Progenitor cell of endocrine pancreas (in vitro differentiated cells): ENCODE measurements at places on chromosomes 4 and X.

DNA sequence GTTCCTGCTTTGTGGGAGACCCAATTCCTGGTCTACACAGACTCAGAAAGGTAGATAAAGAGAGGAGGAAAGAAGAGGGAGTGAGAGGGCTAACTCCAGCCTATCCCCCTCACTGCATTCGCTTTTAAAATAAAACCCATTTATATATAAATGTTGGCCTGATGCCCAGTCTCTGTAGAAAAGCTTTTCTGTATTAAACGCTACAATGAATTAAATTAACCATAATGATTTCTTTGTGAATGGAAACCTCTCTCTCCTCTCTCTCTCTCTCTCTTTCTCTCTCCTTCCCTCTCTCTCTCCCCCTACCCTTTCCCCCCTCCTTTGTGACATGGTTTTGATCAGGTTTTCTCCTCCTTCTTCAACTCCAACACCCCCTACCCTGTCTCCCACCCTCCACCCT lies 34.8 kb downstream of the PJA1 start:
- no peak overlapping the region for H3K4me3 ChIP-seq
- H3K36me3 ChIP-seq: no peaks in the 10 kb centered on the region
- DNase-seq: no peak
- peaks cover 2% of the 10 kb centered on the region for H3K4me1 ChIP-seq
- peaks cover 23% of the 10 kb centered on the region for H3K27me3 ChIP-seq
- H3K27ac ChIP-seq: no peak overlapping the region

DNA sequence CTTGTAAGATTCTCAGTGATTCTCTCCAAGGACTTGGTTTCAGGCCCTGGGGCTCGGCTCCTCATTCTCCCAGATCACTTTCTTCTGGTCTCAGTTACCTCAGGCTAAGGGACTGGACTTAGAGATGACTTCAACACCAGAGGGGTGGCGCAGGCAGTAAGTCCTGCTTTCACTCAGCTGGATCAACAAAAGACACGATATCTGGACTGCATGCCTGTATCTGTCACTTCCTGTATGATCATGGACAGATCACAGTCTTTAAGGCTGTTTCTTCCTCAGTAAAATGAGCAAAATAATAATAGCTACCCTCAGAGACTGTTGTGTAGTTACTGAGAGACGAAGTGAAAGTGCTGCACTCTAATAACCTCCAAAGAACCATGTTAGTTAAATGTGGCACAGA lies 19.5 kb upstream of the CXCR3 start:
- peaks cover 2% of the 10 kb centered on the region for H3K36me3 ChIP-seq
- no peak overlapping the region for H3K4me3 ChIP-seq
- H3K27me3 ChIP-seq: no peaks in the 10 kb centered on the region
- H3K4me1 ChIP-seq: no peaks in the 10 kb centered on the region
- DNase-seq: no peak

DNA sequence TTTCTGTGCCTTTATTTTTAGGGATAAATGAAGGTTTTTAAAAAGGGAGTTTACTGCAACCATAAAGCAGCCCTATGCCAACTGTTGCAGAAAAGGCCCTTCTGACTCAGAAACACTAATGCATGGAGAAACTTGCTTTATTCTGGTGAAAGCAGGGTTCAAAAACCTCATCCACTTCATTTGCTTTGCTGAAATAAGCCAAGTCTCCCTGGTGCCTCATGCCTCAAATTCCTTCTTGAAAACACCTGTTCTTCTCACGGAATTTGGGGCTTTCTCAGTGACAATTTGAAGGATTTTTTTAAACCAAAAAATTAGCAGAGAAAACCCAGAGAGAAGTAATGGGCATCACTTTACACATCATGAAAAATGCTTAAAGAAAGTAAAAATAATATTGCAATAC lies 349.0 kb downstream of the PCDH7 start:
- H3K27ac ChIP-seq: no peak overlapping the region
- H3K27me3 ChIP-seq: no peaks in the 10 kb centered on the region
- H3K36me3 ChIP-seq: no peaks in the 10 kb centered on the region
- H3K4me1 ChIP-seq: peaks cover 19% of the 10 kb centered on the region
- DNase-seq: no peak
- H3K4me3 ChIP-seq: no peak overlapping the region

DNA sequence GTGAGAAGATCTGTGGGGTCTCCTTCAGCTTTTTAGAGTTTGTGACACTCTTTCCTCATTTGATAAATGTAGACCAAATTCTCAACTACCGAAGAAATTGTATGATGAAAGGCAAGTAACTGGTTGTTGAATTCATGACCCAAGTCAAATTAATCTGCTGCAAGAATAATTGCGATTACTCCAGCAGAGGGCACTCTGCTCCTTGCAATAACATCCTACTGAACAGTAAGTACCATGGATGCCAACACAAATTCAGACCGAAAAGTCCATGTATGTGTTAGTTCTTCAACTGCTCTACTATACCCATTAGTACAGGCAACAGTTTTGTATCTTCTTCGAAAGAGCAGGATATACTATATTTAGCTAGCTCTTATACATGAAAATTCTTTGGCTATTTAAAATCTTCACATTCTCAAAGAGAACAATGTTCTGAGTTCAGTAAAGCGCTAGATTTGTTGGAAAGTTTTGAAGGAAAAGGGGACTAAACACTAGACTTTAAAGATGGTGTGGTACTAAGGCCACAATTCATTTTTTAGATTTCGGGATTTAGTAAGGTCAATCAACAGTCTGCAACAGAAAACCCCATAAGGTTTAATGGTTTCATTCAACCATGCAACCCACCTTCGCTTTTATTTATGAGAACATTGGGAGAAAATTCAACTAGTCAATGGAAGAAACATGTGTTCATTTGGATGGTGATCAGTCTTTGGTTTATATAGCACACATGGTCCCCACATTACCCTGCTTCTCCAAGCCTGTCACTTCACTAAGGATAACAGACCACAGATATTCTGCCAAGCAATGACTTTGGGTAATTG lies 105.4 kb upstream of the TBC1D9 start:
- H3K27me3 ChIP-seq: no peaks in the 10 kb centered on the region
- peaks cover 16% of the 10 kb centered on the region for H3K4me1 ChIP-seq
- DNase-seq: peak; percentile 24
- peaks cover 3% of the 10 kb centered on the region for H3K36me3 ChIP-seq

GRCh38 chr4:926538-926937 lies 5.6 kb downstream of the GAK start:
- no peak overlapping the region for H3K27ac ChIP-seq
- DNase-seq: no peak
- H3K36me3 ChIP-seq: no peaks in the 10 kb centered on the region
- H3K27me3 ChIP-seq: no peaks in the 10 kb centered on the region
- no peak overlapping the region for H3K4me3 ChIP-seq

DNA sequence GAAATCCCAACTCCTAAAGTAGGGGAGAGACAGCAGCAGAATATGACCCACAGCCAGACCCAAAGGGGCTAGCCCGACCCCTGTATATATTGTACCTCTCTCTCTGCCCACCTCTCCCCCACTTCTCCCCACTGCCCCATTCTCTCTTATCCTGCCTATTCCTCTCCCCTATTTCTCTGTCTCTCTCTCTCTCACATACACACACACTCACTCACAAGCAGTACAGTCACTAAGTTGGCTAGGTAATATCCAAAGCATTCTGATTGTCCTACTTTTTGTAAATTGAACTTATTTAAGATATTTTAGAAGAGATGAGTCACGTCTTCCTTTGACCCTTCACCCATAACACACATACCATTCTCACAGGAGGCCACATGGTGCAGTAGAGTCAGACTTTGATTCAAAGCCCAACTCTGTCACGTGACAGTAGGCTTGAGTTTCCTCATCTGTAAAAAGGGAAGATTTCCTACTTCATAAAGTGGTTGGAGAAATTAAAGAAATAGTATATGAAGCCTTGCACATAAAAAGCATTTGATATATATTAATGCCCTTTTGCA lies 29.5 kb downstream of the SRPX2 start:
- no peaks in the 10 kb centered on the region for H3K36me3 ChIP-seq
- no peaks in the 10 kb centered on the region for H3K27me3 ChIP-seq
- no peak overlapping the region for H3K4me3 ChIP-seq
- DNase-seq: no peak

DNA sequence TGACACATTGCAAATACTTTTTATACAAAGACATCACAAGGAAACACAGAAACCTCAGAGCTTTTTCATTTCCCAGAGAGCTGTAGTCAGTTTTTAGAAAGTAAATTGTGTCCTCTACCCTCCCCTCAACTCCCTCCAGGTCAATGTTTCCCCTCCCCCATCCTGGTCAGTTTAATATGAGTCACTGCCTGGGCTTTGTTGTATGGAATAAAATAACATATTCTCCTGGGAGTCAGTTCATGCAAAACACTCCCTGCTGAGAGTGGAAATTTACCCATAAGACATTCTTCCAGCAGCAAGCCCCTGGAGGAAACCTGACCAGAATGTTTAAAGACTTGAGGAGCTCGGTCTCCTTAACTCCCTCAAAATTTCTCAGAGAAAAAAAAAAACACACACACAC lies 270.1 kb upstream of the LDB2 start:
- peaks cover 3% of the 10 kb centered on the region for H3K27me3 ChIP-seq
- H3K4me1 ChIP-seq: peaks cover 6% of the 10 kb centered on the region
- DNase-seq: no peak
- no peaks in the 10 kb centered on the region for H3K36me3 ChIP-seq

- no peak overlapping the region for H3K4me3 ChIP-seq
- no peak for DNase-seq
- peaks cover 1% of the 10 kb centered on the region for H3K4me1 ChIP-seq
- H3K36me3 ChIP-seq: no peaks in the 10 kb centered on the region
- peaks cover 2% of the 10 kb centered on the region for H3K27me3 ChIP-seq
Measured at GRCh38 chrX:15499976-15500375, 631 bp upstream of the BMX start.

- no peak overlapping the region for H3K4me3 ChIP-seq
- H3K27ac ChIP-seq: no peak overlapping the region
- H3K36me3 ChIP-seq: no peaks in the 10 kb centered on the region
- H3K27me3 ChIP-seq: no peaks in the 10 kb centered on the region
- no peak for DNase-seq
Measured at GRCh38 chr4:164596927-164597326, 157.0 kb upstream of the SMIM31 start.

GRCh38 chrX:118508635-118509034 lies 13.0 kb downstream of the DOCK11 start:
- DNase-seq: no peak
- H3K27me3 ChIP-seq: no peaks in the 10 kb centered on the region
- H3K36me3 ChIP-seq: no peaks in the 10 kb centered on the region

GRCh38 chrX:24427747-24428019 lies 37.4 kb upstream of the PDK3 start:
- H3K4me1 ChIP-seq: peaks cover 2% of the 10 kb centered on the region
- H3K4me3 ChIP-seq: no peak overlapping the region
- H3K36me3 ChIP-seq: no peaks in the 10 kb centered on the region
- H3K27ac ChIP-seq: no peak overlapping the region
- H3K27me3 ChIP-seq: no peaks in the 10 kb centered on the region

DNA sequence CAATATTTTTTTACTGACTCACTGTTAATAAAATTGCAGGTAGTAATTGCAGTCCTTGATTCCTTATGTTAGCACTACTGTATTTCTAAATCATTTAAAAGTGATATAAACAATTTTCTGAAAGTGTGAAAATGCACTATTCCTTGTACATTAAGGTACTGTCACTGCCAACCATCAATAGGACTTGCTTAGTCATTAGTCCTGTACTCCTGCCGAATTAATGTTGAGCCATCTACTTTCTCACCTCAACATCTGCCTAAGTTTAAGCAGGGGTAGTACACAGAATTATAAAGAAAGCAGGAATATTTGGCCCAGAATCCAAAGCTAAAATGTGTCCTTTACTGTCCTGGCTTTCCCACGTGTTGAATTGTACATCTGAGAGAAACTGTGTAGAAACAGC lies 87.0 kb upstream of the TRPC3 start:
- H3K4me1 ChIP-seq: no peaks in the 10 kb centered on the region
- no peaks in the 10 kb centered on the region for H3K27me3 ChIP-seq
- H3K27ac ChIP-seq: no peak overlapping the region
- H3K36me3 ChIP-seq: no peaks in the 10 kb centered on the region

- H3K27me3 ChIP-seq: peaks cover 14% of the 10 kb centered on the region
- H3K27ac ChIP-seq: no peak overlapping the region
- H3K4me3 ChIP-seq: no peak overlapping the region
- peaks cover 2% of the 10 kb centered on the region for H3K36me3 ChIP-seq
Measured at GRCh38 chr4:188107931-188108843, 1.2 kb downstream of the TRIML2 start.

- H3K4me1 ChIP-seq: no peaks in the 10 kb centered on the region
- H3K27ac ChIP-seq: no peak overlapping the region
- no peak for DNase-seq
- no peaks in the 10 kb centered on the region for H3K27me3 ChIP-seq
- H3K36me3 ChIP-seq: no peaks in the 10 kb centered on the region
Measured at GRCh38 chr4:36414248-36414647, 132.8 kb downstream of the DTHD1 start.

GRCh38 chrX:104122829-104123228 lies 10.5 kb downstream of the ZCCHC18 start:
- H3K36me3 ChIP-seq: no peaks in the 10 kb centered on the region
- H3K4me1 ChIP-seq: peaks cover 1% of the 10 kb centered on the region
- no peak overlapping the region for H3K27ac ChIP-seq
- no peak for DNase-seq
- no peaks in the 10 kb centered on the region for H3K27me3 ChIP-seq
- no peak overlapping the region for H3K4me3 ChIP-seq

DNA sequence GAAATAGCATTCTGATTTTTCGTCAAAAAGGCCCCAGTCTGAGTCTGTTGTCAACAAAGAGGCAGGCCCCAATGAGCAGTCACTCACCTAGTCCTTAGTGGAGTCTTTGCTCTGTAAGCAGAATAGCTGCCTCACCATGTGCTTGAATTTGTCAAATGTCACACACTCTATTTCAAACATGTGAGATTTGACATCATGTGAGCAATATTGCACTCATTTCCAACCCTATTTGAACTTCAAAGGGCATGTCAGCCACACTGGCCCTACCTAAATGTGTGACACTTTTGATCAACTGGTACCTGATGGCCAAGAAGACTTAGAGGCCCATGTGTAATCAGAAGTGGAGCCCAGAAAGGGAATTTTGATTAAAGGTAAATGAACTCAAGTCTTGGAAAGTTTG lies 59.4 kb upstream of the PLAC1 start:
- no peak overlapping the region for H3K27ac ChIP-seq
- H3K4me1 ChIP-seq: peaks cover 28% of the 10 kb centered on the region
- H3K4me3 ChIP-seq: no peak overlapping the region
- DNase-seq: no peak

DNA sequence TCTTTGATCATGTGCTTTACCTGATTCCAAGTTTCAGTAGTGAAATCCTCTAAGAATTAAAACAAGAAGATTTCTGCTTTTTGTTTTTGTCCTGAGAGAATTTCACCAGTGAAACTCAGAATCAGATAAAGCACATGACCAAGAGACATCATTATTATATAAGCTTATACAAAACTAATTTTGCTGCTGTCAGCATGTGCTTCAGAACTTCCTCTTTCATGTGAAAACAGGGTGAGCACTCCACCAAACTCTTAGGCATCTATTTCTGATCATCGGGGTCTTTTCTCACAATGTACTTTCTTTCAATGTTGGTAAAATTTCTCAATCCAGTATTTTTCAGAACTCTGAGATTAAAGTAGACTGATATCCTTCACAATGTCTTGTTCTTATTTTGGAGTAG lies 152.1 kb downstream of the SLC39A8 start:
- no peaks in the 10 kb centered on the region for H3K27me3 ChIP-seq
- no peak overlapping the region for H3K4me3 ChIP-seq
- no peak overlapping the region for H3K27ac ChIP-seq
- DNase-seq: no peak
- no peaks in the 10 kb centered on the region for H3K36me3 ChIP-seq

GRCh38 chrX:133776072-133776471 lies 209.3 kb downstream of the GPC3 start:
- H3K36me3 ChIP-seq: no peaks in the 10 kb centered on the region
- H3K27ac ChIP-seq: no peak overlapping the region

GRCh38 chr4:145938618-145939440 lies at the start of gene ZNF827:
Gene ZNF827 (minus strand): TSS chr4:145938823. CDS start chr4:145938407, 416 bp downstream.
- peak within 1 kb of the TSS; percentile 97 for H3K27ac ChIP-seq
- peak; percentile 47 for DNase-seq
- H3K4me1 ChIP-seq: peaks cover 25% of the 10 kb centered on the region
- H3K36me3 ChIP-seq: no peaks in the 10 kb centered on the region
- peak within 1 kb of the TSS; percentile 98 for H3K4me3 ChIP-seq
- H3K27me3 ChIP-seq: no peaks in the 10 kb centered on the region
